ENCODE measurements at places on chromosomes 12 and 14. TPM values are rescaled to one million over a fixed set of nuclear protein-coding genes. Genes with fewer than 3 reads are reported as not detected.

KRT71 gene
- not detected for total RNA-seq

KRT80 gene
- not detected for total RNA-seq

DNA sequence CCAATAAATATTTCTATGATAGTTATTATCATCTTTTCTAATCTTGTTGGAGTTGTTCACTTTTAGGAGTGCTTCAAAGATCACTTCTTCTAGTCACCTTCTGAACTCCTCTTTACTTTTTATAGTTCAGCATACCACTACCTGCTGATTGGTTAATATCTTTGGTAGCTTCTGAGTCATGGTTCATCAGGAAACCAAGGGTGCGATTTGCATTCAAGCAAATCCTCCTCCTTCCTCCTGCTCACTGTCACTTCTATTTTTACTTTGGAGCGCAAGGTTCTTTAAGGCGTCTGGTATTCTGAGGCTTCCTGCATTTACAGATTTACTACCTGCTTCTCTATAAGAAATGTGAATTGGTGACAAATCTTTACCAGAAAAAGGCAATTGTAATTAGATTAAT lies 24.0 kb downstream of the SYT1 start:
- H3K4me1 ChIP-seq, result no peaks in the 10 kb centered on the region
- no peaks in the 10 kb centered on the region for H3K36me3 ChIP-seq
- DNase-seq, result no peak
- H3K27me3 ChIP-seq, result no peaks in the 10 kb centered on the region

DNA sequence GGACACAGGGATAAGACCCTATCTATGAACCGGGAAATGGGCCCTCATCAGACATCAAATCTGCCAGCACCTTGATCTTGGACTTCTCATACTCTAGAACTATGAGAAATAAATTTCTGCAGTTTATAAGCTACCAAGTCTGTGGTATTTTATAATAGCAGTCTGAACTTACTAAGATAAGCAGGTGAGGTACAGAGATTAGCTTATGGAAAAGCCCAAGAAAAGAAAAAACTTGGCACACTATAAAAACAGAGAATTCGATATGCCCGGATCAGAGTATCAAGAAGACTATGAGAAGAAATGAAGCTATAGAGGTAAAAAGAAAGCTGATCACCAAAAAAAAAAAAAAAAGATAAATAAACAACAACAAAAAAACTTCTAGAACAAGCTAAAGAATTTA lies 52.6 kb downstream of the EEA1 start:
- H3K27me3 ChIP-seq, result no peaks in the 10 kb centered on the region
- H3K36me3 ChIP-seq, result no peaks in the 10 kb centered on the region
- no peak overlapping the region for H3K27ac ChIP-seq
- H3K4me3 ChIP-seq, result no peak overlapping the region
- H3K4me1 ChIP-seq, result no peaks in the 10 kb centered on the region
- DNase-seq, result no peak

DNA sequence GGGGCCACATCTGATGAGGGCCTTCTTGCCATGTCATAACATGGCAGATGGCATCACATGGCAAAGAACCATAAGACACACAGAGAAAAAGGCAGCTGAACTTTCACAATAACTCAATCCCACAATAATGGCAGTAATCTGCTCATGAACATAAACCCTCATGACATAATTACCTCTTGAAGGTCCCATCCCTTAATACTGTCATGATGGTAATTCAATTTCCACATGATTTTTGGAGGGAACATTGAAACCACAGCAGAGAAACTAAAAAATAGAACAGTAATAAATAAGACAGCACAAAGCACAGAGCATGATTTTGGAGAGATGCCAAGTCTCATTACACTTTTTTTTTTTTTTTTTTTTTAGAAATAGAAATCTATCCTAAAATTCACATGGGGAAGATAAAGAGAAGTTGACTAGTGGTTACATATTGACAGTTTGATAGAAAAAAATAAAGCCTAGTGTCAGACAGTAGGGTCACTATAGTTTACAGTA lies 61.8 kb upstream of the ATF7IP start:
- no peaks in the 10 kb centered on the region for H3K4me1 ChIP-seq
- H3K27ac ChIP-seq, result no peak overlapping the region
- H3K4me3 ChIP-seq, result no peak overlapping the region
- no peaks in the 10 kb centered on the region for H3K36me3 ChIP-seq

- H3K4me1 ChIP-seq, result no peaks in the 10 kb centered on the region
- H3K27me3 ChIP-seq, result no peaks in the 10 kb centered on the region
- no peak for DNase-seq
- H3K36me3 ChIP-seq, result no peaks in the 10 kb centered on the region
These were observed 11.7 kb upstream of the RIN3 start for GRCh38 chr14:92501891-92502351.

DNA sequence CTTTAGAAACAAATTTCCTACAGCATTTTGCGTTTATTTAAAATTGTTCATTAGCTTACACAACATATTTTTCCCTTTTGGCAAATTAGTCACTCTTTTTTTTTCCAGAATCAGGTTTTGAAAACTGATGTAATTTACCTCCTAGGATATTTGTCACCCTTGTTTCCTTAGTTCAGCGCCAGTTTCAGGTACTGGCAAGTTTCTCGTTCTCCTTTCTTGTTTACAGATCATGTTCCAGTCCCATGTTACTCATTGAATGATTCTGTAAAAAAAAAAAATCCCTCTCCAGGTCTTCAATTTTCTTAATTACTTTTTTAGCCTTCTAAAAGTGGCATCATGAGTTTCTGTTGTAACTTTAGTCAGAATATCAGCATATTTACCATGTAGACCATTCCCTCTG lies 2.7 kb downstream of the PPP4R4 start:
- no peak for DNase-seq
- H3K27ac ChIP-seq, result no peak overlapping the region
- H3K4me3 ChIP-seq, result no peak overlapping the region
- H3K36me3 ChIP-seq, result no peaks in the 10 kb centered on the region
- H3K27me3 ChIP-seq, result peaks cover 2% of the 10 kb centered on the region
- peaks cover 32% of the 10 kb centered on the region for H3K4me1 ChIP-seq

Measured in esophagus muscularis mucosa (tissue), 4 donors.